ENCODE measurements at places on chromosomes 7 and 10.

- no peak for DNase-seq
Observed at GRCh38 chr7:108171164-108171563, 41.0 kb upstream of the LAMB4 start.

GRCh38 chr10:131777162-131777561 is 123.6 kb upstream of the PPP2R2D start:
- no peak for DNase-seq

DNA sequence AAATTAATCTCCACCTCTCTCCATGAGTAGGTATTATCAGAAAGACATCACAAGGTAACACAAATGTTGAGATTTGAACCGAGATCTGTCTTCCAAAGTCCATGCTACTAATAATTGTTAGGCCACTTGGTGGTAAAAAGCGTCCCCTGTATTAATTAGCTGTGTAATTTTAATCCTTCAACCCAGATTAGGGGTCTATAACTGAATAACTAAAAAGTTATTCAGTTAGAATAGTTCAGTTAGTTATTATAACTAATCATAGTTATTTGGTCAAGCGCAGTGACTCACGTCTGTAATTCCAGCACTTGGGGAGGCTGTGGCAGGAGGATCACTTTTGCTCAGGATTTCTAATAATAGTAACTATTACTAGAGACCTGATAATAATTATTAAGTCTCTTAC is 5.6 kb downstream of the PDSS1 start:
- DNase-seq, result no peak

GRCh38 chr7:121966276-121966934 is 93.4 kb downstream of the PTPRZ1 start:
- DNase-seq, result no peak

- DNase-seq, result no peak
Observed at GRCh38 chr10:121168545-121169216, 317.5 kb downstream of the WDR11 start.

GRCh38 chr10:71778071-71778825 is 4.9 kb upstream of the VSIR start:
- no peak for DNase-seq

GRCh38 chr7:127486654-127487053 is 94.1 kb upstream of the ZNF800 start:
- no peak for DNase-seq

DNA sequence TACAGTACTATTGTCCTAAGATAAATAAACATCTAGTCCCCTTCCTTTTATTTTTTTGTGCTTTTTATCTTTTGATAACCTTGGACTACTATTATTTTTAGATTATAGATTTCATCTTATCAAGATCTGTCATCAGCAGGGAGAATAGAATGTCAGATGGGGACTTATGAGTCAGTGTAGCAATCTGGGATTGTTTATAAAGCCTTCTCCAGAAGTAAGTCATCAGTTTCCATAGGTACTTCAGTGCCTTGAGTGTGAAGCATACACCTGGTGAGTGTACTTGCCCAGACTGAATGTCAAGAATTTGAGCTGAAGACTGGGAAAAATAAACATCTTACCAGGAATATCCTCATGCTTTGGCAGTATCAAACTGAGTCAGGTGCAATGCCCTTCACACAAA is 2.1 kb downstream of the CASD1 start:
- DNase-seq, result peak; percentile 37

GRCh38 chr7:36208997-36209813 is 56.2 kb downstream of the EEPD1 start:
- DNase-seq, result peak; percentile 46

DNA sequence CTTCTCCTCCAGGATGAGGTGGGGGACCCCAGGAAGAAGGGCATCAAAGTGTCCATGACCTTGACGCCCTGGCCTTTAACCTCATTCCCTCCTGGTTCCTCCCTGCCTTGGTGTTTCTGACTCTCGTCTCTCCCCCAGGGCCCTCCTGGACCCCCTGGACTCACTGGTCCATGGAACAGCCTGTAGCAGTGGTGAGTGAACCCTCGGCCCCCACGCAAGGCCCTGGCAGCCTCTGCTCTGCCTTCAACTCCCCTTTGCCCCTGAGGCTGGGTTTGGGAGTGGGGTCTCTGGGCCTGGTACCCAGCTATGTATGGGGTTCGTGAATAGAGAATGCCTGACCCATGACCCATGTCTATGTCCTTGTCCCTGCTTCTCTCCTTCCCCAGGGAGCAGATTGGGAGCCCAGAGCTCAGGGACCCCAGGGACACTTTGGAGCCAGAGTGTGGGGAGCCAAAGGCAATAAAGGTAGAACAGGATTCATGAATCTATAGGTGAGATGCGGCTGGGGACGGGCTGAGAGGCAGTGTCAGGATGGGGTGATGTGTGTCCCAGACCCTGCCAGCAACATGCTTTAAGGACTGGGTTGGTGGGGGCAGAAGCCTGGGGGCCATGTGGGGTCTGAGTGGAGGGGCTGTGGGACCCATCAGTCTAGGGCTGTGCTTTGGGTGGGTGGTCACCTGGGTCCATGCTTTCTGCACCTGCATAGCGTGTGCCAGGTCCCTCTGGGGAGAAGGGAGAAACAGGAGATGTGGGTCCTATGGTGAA is 18.4 kb upstream of the VOPP1 start:
- no peak for DNase-seq

- no peak for DNase-seq
Observed at GRCh38 chr7:24500599-24500998, 72.7 kb upstream of the PALS2 start.

DNA sequence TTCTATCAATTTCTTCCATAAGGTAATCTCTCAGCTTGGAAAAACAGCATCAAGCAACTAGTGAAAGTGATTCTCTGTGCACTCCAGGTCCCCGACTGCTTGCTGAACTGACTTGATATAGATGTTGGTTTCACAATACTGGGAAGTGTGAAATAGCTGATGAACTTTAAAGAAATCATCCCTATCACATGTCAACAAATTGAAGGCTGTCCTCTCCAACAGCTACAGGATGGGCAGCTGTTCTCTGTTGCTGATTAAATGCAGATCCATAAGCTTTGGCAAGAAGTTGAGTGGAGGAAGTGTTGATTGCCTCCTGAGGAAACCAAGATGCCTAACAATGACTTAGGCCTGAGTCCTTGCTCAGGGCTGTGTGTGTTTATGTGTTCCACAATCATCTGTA is 130.4 kb upstream of the GDF10 start:
- no peak for DNase-seq

DNA sequence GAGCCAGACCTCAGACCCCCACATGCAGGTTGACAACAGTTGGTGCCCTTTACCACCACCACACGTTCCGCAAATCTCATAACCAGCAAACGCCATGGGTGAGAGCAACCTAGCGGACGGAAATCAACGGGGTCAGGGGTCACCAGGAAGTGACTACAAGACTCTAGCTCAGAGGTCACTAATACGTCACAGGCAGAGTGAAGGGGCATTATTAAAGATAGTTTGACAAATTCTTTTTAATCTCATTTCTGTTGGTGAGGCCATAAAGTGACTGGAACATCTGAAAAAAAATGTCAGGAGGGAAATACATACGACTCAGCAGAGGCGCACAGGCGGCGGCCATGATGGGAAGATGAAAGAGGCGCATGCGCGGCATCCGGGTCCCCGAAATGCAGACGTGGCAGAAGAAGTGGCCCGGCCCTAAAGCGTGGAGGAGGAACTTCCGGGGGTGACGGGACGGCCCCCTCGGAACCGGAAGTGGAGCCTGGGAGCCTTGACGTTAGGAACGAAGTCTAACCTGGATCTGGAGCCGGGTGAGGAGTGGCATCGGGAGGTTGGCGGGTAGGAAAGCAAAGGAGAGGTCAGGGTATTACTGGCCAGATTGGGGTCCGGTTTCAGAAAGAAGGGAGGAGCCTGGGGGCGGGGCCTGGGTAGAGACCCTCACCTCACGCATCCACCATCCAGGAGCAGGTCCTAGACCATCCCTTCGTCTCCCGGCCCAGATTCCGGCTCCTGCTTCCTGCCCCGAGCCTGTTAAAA is at the start of gene SEC24C:
Gene SEC24C, plus strand, starts transcription at position 468 of the 759 bp plus-strand sequence. CDS start 2,461 bp downstream, outside the sequence.
- DNase-seq, result peak; percentile 99

DNA sequence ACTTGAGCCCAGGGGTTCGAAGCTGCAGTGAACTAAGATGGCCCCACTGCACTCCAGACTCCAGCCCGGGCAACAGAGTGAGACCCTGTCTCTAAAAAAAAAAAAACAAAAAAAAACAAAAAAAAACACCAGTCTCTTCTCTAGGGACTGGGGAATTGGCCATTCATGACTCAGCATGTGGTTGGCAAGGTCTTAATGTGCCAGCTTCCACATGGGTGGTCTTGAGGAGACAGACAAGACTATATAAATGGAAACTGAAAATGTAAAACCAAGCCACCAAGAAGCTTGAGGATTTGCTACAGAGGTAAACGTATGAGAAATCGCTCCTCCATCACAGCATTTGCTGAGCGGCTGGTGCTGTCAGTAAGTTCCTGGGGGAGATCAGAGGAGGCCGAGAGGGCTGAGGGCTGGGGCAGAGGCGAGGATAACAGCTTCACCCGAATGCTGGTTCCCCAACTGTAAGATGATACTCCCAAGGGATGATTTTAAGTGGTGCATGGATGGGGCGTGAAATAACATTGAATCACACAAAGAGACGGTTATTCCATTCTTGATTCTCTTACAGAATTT is 128.7 kb downstream of the C10orf105 start:
- DNase-seq, result peak; percentile 83

DNA sequence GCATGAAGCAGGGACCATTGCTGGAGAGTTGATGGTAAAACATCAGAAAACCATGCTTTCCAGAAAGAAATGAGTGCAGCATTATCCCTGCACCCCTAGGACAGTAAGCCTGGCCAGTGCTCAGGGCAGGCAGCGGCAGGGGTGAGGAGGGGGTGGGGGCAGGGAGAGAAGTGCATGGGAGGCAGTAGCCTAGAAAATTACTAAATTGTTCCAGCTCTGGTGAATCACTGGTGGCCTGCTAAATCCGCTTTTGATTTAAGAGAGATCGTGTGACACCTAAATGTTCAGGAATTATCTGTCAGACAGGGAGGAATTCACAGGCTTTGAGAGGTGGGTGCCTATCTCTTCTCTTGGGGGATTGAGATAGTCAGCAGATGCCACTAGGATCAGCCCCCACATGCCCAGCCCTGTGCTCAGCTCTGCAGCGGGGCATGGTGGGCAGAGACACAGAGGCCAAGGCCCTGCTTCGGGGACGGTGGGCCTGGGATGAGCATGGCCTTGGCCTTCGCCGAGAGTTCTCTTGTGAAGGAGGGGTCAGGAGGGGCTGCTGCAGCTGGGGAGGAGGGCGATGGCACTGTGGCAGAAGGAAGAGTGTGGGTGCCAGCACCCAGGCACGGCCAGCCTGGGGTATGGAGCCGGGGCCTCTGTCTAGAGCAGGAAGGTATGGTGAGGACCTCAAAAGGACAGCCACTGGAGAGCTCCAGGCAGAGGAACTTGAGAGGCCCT is 5.0 kb upstream of the AQP1 start:
- no peak for DNase-seq

DNA sequence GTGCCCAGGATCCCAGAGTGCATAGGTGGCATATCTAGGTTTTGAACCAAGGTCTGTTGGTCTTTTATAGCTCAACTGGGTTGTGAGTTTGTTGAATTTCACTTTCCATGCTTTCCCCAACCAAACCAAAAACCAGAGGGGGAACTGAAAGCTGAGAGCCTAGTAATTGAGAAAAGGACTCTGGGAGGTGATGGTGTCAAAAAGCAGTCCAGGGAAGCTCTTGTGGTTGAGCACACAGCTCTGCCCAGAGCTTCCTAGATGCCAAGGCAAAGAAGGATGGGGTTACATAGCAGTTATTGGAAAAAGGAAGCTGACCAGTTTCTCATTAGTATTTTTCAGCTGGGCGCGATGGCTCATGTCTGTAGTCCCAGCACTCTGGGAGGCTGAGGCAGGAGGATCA is 9.9 kb downstream of the POR start:
- no peak for DNase-seq

DNA sequence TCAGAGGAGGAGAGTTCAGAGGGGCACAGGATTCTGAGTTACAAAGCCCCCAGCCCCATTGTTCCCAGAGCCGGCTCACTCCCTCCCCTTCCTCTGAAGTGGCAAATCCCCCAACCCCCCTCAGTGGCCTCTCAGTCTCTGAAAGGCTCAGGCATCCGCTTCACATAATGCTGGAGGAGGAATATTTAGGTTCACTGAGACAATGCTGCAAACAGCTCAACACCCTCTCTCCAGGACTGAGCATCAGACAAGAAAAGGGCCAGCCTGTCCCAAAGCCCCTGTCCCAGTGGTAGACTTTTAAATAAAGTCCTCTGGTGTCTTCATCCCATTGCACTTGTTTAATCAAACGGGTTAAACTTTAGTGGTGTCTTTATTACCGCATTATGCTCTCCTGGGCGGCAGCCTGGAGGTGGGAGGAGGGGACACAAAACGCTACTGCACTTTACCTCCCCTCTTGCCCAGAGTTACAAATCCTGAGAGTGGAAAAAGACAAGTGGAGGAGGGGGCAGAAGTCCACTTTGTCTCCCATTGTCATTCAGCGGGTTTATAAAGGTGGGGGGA is 257.9 kb downstream of the FGFR2 start:
- no peak for DNase-seq

GRCh38 chr10:116237260-116237659 is 35.7 kb downstream of the GFRA1 start:
- DNase-seq, result no peak

GRCh38 chr7:43298617-43299016 is 186.2 kb downstream of the HECW1 start:
- DNase-seq, result no peak

DNA sequence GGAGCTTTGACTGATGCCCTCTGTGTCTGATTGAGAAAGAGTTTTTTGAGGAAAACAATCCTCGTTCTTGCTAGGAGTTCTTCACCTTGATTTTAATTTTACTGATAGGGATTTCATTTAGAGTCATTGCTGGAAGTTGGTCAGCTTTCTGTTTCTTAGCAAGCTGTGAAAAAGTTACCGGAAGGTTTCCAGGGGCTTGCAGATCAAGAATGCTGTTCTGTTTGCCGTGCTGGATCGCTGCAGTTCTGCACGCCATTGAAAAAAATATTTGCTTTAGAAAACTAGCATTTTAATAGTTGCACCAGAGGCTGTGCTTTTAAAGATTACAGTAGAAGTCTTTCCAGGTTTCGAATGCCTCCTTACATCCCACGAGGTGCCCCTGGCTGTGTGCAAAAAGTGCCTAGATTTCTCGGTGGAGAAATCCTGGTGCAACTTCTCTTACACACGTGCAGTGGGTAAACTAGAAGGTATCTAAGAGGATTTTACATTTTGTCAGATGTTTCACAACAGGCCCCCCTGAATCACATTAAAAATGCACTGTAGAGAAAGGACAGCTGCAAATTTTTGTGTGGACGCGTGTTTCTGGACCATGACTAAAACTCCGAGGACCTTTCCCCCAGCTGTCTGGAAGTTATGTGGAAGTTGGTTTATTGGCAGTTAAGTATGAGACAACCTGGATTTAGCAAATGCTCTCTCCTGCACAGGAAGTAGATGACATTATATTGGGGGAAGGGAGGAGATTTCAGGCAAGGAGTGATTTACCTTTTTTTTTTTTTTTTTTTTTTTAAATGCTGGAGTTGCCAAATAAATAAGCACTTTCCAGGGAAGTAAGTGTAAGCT is 5.8 kb downstream of the TCF7L2 start:
- peak; percentile 92 for DNase-seq

All from tongue (tissue), 3 donors.